Endothelial cell of umbilical vein (primary cell): ENCODE measurements at places on chromosomes 4 and X. TPM values are rescaled to one million over a fixed set of nuclear protein-coding genes. Genes with fewer than 3 reads are reported as not detected.

MAGEA9B gene
- not detected in 2 replicates for total RNA-seq

CXXC4 gene
- total RNA-seq = not detected in 2 replicates

DNA sequence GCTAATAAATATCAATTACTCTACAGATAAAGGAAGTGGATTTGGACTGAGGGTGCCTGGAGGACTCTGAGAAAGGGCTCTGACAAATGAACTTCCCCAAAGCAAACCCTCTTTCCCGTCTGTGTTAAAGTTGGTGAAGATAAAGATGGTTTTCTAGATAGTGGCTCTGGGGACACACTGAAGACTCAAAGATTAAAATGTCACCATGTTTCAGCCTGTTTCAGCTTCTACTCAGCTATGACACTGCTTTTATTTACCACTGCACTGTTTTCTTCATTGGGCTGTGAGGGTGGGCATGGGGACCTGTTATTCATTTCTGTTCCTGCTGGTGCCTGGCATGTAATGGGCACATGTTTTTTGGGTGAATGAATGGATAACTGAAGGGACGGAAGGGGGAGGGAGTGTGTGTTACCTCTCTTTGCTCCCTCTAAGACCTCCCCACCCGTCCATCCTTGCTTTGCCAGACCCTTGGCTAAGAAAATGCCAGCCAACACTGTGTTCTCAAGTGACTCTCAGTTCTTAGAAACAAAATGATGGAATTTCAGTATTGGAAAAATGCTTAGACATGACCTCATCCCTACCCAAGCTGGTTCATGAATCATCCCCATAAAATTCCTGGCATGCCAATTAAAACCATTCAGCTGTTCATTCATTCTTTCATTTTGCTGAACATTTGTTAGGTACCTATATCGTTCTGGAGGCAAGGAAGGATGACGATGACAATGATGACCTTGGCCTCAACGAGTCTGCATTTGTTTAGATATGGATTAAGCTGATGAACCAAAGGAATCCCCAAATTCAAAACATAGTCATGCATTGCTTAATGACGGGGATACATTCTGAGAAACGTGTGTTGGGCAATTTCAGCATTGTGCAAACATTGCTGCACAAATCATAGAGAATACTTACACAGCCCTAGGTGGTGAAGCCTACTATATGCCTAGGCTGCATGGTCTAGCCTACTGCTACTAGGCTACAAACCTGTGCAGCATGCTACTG is 13.4 kb upstream of the STK32B start:
- peak; percentile 83 for DNase-seq

- no peak for DNase-seq
Measured at GRCh38 chrX:132171881-132172280, 44.1 kb upstream of the FRMD7 start.

DNA sequence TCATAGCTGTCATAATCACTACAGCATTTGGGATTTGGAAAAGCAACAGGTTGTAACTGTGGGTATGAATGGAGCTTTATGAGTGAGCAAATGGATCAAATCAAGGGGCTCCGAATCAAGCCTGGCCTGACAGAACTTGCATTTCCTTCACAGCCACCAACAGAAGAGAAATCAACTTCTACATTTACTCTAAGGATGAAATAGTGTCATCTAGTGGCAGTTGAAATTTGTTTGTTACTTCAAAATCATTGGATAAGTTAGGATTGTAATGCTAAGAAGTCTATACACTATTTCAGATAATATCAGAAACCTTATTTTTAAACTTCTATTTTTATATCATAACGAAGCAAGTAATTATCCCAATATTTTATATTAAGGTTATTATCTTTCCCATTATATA is 10.7 kb upstream of the WDR17 start:
- no peak for DNase-seq

DNA sequence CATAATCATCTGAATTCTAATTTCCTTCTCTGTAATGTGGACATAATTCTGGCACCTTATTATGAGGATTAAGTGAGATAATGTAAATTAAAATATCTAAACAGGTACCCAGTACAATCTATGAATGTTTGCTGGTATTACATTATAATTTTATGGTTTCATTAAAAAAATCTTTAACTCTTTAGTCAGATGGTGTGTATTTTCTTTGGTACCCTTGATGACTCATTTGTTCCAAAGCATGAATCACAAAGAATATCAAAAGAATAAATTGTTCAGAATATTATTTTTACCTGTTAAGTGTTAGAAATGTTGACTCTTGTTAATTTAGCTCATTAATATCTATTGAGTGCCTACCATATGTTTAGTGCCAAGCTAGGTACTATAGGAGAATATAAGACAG is 74.3 kb downstream of the SNX25 start:
- DNase-seq = peak; percentile 73

DNA sequence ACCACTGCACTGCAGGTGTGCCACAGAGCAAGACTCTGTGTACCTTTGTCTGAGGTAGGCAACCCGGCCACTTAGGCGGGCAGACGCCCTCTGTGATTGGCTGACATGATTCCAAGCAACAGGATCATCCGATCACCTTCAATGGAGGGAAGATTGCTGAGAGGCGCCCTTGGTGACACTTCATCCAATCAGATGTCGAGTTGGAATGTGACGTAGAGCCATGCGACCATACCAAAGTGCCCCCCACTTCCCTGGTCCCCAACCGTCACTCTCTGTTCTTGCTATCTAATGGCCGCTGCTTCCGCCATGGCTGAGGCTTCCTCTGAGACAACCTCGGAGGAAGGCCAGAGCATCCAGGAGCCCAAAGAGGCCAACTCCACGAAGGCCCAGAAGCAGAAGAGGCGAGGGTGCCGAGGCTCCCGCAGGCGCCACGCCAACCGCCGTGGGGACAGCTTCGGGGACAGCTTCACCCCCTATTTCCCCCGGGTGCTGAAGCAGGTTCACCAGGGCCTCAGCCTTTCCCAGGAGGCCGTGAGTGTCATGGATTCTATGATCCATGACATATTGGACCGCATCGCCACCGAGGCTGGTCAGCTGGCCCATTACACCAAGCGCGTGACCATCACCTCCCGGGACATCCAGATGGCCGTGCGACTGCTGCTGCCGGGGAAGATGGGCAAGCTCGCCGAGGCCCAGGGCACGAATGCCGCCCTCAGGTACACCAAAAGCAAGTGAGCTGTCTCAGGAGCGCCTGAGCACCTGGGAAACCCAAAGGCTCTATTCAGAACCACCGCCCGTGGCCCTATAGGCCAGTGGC is at the start of gene H2BW2:
Gene H2BW2 (plus strand): TSS at position 268 of the 817 bp plus-strand sequence. CDS start 39 bp downstream, at position 307.
- DNase-seq = no peak

DNA sequence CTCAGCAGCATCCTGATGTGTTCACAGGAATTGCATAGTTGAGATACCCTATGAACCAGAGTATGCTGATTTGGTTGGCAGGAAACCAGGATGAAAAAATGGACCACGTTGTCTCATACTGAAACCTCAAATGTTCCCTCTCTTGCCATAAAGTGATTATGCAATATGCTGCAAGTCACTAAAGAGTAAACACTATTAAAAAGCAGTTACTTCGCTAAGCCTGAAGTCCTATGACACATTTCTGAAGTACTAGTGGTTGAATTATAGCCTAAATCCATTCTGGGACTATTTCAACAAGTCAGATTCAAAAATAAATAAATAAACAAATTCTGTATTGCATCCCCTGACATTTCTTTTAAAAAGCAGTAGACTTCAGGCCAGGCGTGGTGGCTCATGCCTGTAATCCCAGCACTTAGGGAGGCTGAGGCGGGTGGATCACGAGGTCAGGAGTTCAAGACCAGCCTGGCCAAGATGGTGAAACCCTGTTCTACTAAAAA is 106.0 kb upstream of the NAP1L5 start:
- peak; percentile 34 for DNase-seq

GRCh38 chrX:71998836-71999509 is 88.3 kb downstream of the NHSL2 start:
- DNase-seq = peak; percentile 36

DNA sequence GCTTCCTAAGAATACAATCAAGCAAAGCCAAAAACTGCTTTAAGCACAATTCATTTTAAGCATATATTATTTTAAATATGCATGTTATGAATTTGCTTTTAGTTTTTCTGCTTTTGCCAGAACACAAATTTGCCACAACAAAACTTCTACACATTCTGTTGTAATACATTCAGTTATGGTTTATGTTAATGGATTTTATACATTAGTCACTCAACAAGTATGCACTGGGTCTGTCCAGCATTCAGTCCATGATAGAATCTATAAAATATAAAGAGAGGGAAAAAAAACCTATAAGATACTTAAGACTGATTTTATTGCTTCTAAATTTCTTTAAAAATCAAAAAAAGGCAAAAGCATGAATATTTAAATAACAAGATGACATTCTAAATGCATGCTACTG is 22.2 kb downstream of the IQCM start:
- DNase-seq = no peak

DNA sequence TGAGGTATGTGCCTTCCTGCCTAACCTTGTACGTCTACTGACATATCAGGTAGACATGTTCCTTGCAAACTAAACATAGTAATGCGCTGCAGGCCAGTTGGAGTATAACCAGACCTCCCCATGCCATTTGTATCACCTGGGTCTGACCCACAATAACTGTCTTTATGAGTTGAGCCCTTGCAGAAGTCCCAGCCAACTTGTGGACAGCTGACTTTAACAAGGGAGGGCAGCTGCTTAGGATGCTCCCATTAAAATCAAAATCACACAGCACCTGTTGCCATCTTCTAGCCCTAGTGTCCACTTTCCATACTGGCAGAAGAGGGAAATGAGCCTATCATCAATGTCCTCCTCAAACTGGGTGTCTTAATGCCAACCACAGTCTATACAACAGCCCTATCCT is 41.6 kb downstream of the KANTR start:
- DNase-seq = no peak

DNA sequence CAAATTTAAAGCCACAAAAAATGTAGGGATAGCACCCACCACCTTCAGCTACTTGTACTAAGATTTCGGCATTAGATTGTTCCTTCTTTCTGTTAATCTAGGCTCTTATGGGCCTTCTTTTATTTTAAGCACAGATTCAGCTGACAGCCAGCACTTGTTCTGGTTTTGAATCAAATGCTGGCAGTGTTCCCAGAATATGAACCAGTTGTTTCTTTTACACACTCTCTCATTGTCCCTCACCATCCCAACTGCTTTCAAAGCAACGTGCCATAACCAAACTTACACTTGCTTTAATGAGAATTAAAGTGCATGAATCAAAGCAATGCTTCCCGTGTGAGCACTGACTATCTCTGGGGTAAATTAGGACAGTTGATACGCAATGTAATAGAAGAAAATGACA is 744.5 kb upstream of the FAM241A start:
- peak; percentile 39 for DNase-seq

DNA sequence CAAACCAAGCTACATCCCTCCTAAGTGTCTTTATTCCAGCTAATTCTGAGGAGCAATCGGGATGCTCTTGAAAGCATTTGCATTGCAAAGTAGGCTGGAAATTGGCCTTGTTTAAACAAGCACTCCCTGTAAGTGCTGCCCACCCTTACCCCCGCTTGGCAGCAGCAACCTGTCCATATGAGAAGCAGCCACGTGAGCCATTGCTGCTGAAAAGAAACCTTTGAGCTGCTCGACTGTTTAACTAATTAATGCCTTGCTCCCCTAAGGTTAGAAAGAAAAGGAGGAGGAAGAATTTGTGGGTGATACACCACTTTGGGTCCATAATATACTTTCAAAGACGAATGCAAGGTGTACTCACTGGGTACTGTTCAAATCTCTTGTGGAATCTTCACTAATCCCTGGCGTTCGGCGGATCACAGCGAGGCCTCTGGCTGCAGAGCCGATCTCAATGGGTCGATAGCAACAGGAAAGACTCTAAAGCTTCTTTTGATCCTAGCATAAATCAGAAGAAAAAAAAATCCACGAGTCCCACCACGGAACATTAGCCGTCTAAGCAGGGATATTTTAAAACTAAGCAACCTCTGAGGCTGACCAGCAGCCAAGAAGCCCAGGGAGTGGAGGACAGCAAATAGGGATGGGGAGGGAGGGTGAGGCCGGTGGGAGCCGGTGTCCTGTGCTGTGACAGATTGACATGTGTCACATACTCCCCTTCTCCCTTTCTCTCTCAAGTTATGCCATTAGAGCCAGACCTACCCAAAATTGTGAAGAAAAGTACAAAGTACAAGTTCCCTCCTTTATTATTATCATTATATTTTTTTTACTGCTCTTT is 37.2 kb upstream of the MGST2 start:
- no peak for DNase-seq

DNA sequence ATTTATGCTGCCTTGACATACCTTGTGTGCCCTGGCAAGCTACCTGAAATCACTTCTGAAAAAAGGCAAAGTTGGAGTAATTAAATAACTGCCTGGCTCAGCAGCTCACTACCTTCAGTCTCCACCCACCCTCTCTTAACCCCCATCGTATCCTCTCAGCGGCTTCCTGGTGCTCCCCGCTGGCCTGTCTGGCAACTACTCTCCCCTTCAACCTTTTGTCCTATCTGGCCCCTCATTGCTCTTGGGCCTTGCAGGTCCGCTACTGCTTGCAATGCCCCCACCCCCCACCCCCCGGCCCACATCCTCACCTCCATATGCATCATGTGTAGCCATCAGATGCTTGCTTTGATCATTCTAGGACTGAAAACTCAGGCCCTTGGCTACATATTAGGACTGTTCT is 34.5 kb downstream of the PRPS1 start:
- no peak for DNase-seq
